ENCODE measurements at places on chromosomes 16 and 17. TPM values are rescaled to one million over a fixed set of nuclear protein-coding genes. Genes with fewer than 3 reads are reported as not detected.

The CDH3 gene
- polyA plus RNA-seq = 0.99 TPM

GRCh38 chr16:51880776-51881175 lies 666.2 kb downstream of the TOX3 start:
- no peak for DNase-seq

DNA sequence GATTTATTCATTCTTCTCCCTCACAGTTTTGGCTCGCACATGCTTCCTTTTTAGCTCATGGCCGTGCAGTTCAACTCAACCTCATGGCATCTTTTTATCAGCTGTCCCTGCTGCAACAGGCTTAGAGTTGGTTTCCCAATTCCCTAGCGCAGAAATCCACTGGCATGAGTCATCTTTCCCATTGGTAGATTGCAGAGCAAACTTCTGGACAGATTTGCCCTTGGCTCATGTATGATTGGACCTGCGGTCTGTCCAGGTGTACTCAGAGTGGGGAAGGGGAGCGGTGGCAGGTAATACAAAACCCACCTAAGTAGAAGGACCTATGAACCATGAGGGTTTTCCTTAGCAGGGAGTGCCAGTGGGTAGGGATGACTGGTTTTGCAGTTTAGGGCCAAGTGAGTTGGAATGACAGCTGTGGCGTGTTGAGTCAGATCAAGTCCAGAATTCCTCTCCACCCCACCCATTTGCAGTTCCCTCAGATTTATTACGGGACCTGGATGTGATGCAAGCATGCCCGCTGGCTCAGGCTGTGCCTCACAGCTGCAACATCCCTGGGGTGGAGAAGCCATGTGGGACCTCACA lies 584.7 kb downstream of the WWOX start:
- DNase-seq = peak; percentile 89

- peak; percentile 85 for DNase-seq
Observed at GRCh38 chr17:19867329-19868078, at the start of gene ULK2. Gene ULK2, minus strand, starts transcription at chr17:19867936. Its CDS starts 519 bp downstream, at chr17:19867417.

- no peak for DNase-seq
Observed at GRCh38 chr17:36937959-36938565, 787 bp downstream of the LHX1 start.

GRCh38 chr16:86556576-86556975 lies 1.5 kb upstream of the MTHFSD start:
- DNase-seq = no peak

All from muscle of back (tissue), 13 donors.